PC-9 (cell line): ENCODE measurements at places on chromosomes 5 and 9. TPM values are rescaled to one million over a fixed set of nuclear protein-coding genes. Genes with fewer than 3 reads are reported as not detected.

The PCDHGA1 gene
- 0.07 TPM in 1 of 2 replicates, not detected in the other for total RNA-seq

The OGN gene
- total RNA-seq = not detected in 2 replicates

The GPR151 gene
- not detected in 2 replicates for total RNA-seq

The SPATA31C2 gene
- not detected in 2 replicates for total RNA-seq

The ZNF462 gene
- 3.2 and 4.8 TPM in 2 replicates for total RNA-seq

The GKAP1 gene
- 4.6 and 4.8 TPM in 2 replicates for total RNA-seq

The LHX3 gene
- 0.22 and 0.43 TPM in 2 replicates for total RNA-seq

The PCDHGB4 gene
- not detected in 2 replicates for total RNA-seq

The LRRC70 gene
- 0.98 and 1.1 TPM in 2 replicates for total RNA-seq

The SLC34A1 gene
- 0.28 TPM in 1 of 2 replicates, not detected in the other for total RNA-seq

The TEX48 gene
- total RNA-seq = not detected in 2 replicates

The UBE2B gene
- 61.9 and 85.5 TPM in 2 replicates for total RNA-seq

The PHF24 gene
- not detected in 2 replicates for total RNA-seq

The RNF44 gene
- total RNA-seq = 87.4 and 94.2 TPM in 2 replicates

The CATSPER3 gene
- total RNA-seq = 0.57 and 0.68 TPM in 2 replicates

The ELAVL2 gene
- total RNA-seq = not detected in 2 replicates

The PLAC8L1 gene
- total RNA-seq = not detected in 2 replicates

The EGFL7 gene
- total RNA-seq = 53.1 and 70.7 TPM in 2 replicates

The LCN6 gene
- total RNA-seq = not detected in 2 replicates

The LPAR1 gene
- 8.9 and 11.8 TPM in 2 replicates for total RNA-seq

The TMC1 gene
- total RNA-seq = 5.5 and 9.0 TPM in 2 replicates

The SLC4A9 gene
- 0.20 and 0.53 TPM in 2 replicates for total RNA-seq

The GFI1B gene
- total RNA-seq = not detected in 2 replicates

The GABRA6 gene
- total RNA-seq = not detected in 2 replicates

The GMCL2 gene
- total RNA-seq = not detected in 2 replicates

The TAF1L gene
- 0.07 TPM in 1 of 2 replicates, not detected in the other for total RNA-seq

The MELK gene
- total RNA-seq = 25.1 and 48.1 TPM in 2 replicates

The ANKRD34B gene
- 0.15 and 0.26 TPM in 2 replicates for total RNA-seq

The CA9 gene
- total RNA-seq = 2.5 and 6.6 TPM in 2 replicates
